Brain pericyte (primary cell): ENCODE measurements at places on chromosomes 6 and 20.

- no peak for DNase-seq
Observed at GRCh38 chr20:1382670-1383069, 10.2 kb downstream of the FKBP1A start.

DNA sequence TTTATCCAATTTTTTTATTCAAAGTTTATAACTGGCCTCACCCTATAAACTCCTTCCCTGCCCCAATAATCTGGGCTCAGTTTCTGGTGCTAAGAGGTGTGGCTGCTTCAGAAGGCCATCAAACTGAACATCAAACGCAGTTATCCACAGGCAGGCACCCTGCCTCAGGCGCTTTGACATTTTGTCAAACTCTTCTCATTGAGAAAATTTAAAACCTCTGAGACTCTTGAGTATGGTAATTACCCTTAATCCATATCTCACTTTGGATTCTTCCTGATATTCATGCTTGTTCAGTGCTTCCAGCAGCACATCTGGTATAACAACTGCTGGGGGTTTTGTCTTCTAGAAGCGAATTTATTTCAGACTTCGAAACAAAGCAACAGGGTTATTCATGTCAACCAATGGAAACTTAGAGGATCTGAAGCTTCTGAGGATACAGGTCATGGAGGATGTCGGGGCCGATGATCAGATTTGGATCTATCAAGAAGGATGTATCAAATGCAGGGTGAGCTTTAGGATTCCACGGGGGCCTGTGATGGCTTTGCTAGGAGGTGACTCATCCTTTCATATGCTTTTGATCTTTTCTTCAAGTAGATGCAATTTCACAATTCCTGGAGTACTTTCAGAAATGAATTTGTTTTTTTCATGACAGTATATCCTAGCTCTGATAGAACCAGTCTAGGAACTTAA, 68.2 kb downstream of the RTN4IP1 start:
- DNase-seq, result no peak

GRCh38 chr20:12788632-12789299, 220.0 kb upstream of the SPTLC3 start:
- DNase-seq, result no peak

- no peak for DNase-seq
Observed at GRCh38 chr20:47753576-47754387, 31.5 kb downstream of the SULF2 start.

DNA sequence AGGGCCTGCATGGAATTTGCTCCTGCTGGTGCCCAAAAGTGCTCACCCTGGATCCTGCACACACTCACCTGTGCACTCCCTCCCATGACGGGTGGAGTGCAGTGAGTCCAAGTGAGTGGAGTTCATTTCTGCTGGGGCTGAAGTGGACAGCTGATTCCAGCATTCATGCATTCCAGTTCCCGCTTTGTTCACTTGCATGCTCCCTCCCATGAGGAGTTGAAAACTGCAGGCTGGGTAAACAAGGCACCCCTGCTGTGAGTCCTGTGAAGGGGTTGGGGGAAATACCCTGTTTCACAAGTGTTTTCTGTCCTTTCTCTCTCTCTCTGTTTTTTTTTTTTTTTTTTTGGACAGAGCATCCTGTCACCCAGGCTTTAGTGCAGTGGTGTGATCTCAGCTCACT, 454.1 kb upstream of the NOX3 start:
- DNase-seq, result no peak

GRCh38 chr6:105815661-105816555, 270.2 kb upstream of the PRDM1 start:
- no peak for DNase-seq

GRCh38 chr6:87705070-87705691, 3.1 kb upstream of the AKIRIN2 start:
- no peak for DNase-seq

GRCh38 chr6:130893766-130894165, 66.6 kb downstream of the SMLR1 start:
- DNase-seq, result no peak

- DNase-seq, result no peak
Observed at GRCh38 chr6:170083236-170084051, 207.4 kb downstream of the DLL1 start.

DNA sequence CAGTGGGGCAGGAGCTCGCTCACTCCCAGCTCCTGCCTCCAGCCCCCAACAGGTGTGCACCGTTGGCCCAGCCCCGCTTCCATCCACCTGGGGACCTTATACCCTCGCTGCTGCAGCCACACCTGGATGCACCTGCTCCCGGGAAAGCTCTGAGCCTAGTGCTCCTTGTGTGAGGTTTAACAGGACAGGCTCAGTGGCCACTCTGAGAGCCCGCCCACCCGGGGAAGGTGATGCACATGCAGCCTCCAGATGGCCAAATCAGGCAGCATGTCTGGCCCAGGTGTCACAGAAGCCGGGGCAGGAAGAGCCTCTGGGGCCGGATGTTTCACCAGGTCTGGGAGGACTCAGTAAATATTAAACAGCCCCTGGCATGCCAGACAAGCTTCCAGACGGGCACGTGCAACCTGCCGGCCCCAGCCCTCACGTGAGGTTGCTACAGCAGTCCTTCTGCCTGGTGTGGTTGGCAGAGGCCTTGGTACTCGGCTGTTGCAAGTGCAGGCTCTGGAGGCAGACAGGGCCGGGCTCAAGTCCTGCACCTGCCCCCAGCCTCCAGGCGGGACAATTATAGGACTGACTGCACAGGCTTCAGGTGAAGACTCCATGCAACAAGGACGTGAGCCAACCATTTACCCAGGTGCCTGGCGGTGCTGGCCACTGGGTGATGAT, 66.9 kb downstream of the RIPOR3 start:
- no peak for DNase-seq

GRCh38 chr20:45206725-45207124, at the start of gene SEMG1:
Gene SEMG1, plus strand, starts transcription at chr20:45207033. Its CDS starts 21 bp downstream, at chr20:45207054.
- no peak for DNase-seq

GRCh38 chr6:126657561-126658175, 317.8 kb downstream of the CENPW start:
- DNase-seq, result peak; percentile 5
